ENCODE measurements at places on chromosomes 5 and 9. TPM values are rescaled to one million over a fixed set of nuclear protein-coding genes. Genes with fewer than 3 reads are reported as not detected.

Gene SHISAL2B
- total RNA-seq = not detected

Gene PAEP
- not detected for total RNA-seq

Gene TIMD4
- total RNA-seq = not detected

Gene PTGES
- 4.0 TPM for total RNA-seq

Gene MAPKAP1
- 75.2 TPM for total RNA-seq

Gene AK3
- total RNA-seq = 38.8 TPM

Gene BARHL1
- not detected for total RNA-seq

Gene NR2F1-AS1
- total RNA-seq = 8.4 TPM

Gene PCDHB14
- not detected for total RNA-seq

Gene STC2
- 86.2 TPM for total RNA-seq

Gene GNA14
- under 0.01 TPM for total RNA-seq

Gene IL4
- total RNA-seq = not detected

Gene BTNL3
- not detected for total RNA-seq

Gene MFAP3
- 29.1 TPM for total RNA-seq

Gene TOPORS
- total RNA-seq = 9.1 TPM

Gene ZNF782
- 2.2 TPM for total RNA-seq

Gene ANKRD18A
- under 0.01 TPM for total RNA-seq

Gene NR5A1
- not detected for total RNA-seq

Gene TRIM23
- 9.8 TPM for total RNA-seq

Gene NIPAL4
- not detected for total RNA-seq

Gene ZNF300
- total RNA-seq = 8.1 TPM

Gene ADGRD2
- total RNA-seq = not detected

Gene GARIN3
- not detected for total RNA-seq

Gene EFNA5
- 4.2 TPM for total RNA-seq

Measured in bronchus fibroblast of lung (primary cell).